Body of pancreas (tissue), 4 donors: ENCODE measurements at places on chromosomes 7 and 10.
A peak's percentile ranks its signal among the peaks of the same experiment; 100 is the strongest.

DNA sequence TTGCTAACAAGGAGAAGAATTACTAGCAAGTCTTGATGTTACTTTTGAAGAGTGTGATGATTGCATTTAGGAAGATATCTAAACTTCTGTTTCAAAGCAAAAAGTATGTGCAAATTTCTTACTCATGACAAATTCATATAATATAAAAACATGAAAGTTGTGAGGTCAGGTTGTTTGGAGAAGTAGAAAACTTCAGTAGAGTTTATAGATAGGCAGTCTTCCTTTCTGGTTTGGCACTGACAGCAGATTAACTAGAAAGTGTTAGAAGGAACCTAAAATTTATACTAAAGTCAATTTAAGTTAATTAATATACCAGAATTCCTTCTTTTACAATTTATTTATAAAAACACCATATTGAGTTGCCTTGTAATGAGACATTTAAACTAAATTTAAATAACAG, 16.9 kb downstream of the PTEN start:
- no peak for DNase-seq

GRCh38 chr10:119595134-119595675, 1.6 kb downstream of the TIAL1 start:
- no peak for DNase-seq

GRCh38 chr10:26621889-26622711, 75.4 kb upstream of the PDSS1 start:
- DNase-seq: peak; percentile 50

GRCh38 chr10:125399289-125399688, 238.9 kb upstream of the CTBP2 start:
- DNase-seq: no peak

DNA sequence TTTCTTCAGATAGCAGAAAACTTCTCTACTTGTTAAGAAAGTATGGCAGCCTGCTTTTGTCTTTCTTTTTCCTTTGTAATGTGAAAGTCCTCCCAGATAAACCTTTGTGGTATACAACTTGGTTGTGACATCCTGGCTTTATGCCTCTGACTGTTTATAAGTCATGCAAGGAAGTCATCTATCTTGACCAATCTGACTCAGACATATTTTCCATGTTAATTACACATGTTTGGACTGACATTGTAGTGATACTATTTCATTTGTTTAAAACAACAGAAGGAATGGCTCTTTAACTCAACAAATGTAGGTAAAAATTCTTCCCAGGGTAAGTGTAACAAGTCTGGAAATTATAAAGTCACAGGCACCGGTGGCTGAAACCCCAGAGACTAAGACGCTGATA, 341.6 kb upstream of the MEOX2 start:
- no peak for DNase-seq

DNA sequence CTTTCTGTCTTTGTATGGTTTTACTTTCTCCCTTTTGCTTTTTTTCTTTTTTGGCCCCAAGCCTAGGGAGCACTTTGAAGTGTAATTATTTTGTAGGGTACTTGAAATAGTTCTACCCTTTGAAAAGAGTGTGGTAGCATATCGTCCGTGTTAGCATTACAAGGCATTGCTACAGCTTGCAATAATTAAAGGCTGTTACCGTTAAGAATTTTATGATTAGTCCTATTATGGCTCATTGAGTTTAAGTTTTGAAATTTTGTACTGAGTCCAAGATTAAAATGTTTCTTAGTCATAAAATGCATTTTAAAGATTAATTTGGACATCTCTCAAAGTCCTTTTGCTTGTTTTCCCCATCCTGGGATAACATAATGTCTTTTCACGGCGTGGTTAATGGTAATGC, 490.0 kb upstream of the LRRN3 start:
- no peak for DNase-seq

DNA sequence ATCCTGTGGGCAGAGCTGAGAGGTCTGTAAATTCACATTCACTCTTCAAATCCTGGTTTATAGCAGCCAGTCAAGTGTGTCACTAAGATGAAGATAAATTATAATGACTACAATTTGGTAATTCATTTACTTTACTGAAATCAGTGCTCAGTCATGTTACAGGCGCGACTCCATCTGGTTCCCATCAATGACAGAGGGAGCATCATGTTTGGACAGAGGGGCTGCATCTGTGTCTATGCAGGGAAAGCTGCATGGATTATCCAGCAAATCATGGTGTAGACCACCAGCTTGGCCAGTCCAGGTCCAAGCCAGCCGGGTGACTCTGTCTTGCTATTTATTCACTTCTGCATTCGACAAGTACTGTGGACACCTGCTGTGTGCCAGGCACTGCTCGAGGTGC, 214.1 kb upstream of the ZNF32 start:
- no peak for DNase-seq

GRCh38 chr7:156935250-156935649, 14.3 kb upstream of the NOM1 start:
- no peak for DNase-seq

DNA sequence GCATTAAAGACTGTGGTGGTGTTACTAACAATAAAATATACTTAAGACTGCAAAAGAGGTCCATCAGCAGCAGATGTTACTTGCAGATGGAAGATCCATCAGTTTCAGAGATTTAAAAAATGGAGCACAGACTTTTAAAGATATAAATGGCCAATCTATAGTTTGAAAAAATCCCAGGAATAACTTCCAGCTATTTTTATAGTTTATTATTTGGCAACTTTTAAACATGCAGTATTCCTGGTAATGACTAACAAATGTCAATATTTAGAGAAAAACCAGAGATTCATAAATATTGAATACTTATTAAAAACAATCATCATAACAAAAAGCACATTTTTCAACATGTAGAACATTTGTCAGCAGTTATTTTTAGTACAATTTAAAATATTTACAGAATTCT, 30.7 kb downstream of the RTKN2 start:
- no peak for DNase-seq
